ENCODE measurements at places on chromosomes 13 and 19.

DNA sequence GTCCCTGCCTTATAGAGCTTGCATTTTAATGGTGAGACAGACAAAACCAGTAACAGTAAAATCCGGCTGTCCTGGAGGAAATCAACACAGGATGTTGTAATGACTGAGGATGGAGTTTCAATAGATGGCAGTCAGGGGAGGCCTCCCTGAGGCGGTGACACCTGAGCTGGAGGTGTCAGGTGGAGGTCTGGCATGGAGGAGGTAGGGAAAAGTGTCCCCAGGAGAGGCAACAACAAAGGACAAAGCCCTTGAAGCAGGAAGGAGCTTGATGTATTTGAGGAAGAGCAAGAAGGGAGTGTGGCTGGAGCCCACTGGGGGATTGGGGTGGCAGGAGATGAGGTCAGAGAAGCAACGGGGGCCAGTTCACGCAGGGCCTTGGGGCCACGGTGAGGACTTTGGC, 7.8 kb downstream of the GRIN2D start:
- no peak for DNase-seq

- DNase-seq = no peak
Observed at GRCh38 chr13:84649853-84650252, 767.6 kb upstream of the SLITRK1 start.

DNA sequence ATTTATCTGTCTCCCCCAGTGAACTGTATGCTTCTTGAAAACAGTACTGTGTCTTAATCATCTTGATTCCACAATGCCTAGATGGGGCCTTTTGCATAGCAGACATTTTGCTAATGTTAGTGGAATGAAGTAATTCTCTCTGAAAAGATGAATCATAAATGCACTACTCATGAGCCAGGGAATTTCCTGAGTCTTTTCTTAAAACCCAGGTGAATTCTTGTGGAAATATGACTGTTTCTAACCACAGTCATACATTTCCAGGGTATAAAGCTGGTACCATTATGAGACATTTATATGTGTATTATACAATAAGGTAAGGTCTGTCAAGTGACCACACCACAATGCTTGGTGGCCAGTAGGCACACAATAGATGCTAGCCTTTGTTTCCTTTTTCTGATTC, 5.5 kb upstream of the KCTD4 start:
- no peak for DNase-seq

DNA sequence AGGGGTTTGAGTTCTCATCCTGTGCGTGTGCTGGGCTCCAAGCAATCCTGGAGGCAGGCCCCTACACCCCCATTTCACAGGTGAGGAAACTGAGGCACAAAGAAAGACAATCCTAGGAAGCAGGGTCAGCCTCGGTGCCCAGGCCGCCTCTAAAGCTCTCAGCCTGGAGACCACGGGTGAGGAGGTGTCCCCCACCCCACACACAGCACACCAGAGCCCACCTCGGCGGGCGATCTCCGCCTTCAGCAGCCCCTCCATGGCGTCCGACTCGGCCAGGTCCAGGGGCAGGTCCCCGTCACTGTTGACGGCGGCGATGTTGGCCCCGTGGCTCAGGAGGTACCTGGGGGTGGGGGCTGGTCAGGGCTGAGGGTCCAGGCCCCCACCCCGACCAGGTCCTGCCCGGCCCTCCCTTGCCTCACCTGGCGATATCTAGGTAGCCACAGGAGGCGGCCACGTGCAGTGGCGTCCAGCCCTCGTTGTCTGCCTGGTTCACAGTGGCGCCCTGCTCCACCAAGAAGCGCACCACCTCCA, 5.1 kb downstream of the PPP1R12C start:
- no peak for DNase-seq

DNA sequence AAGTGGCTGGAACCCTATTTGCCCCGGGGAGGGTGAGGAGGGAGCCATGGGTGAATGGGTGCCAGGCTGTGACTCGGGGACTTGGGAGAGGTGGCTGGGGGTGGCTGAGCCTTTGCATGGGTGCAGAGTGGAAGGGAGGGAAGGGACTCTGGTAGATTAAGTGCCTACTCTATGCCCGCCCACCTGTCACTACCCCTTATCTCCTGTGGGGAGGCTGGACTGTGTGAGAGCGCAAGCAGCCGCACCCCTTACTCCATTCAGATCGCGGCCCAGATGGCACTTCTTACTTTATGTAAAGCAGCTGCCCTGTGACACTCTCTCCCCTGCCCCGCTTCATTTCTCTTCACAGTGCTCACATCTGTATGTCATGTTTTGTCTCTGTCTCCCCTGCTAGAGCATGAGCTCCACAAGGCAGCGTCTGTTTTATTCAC, 2.9 kb downstream of the KASH5 start:
- no peak for DNase-seq

- no peak for DNase-seq
Observed at GRCh38 chr19:43330726-43331434, 22.6 kb upstream of the CD177 start.

- no peak for DNase-seq
Observed at GRCh38 chr19:2762783-2763496, 20.1 kb downstream of the SGTA start.

DNA sequence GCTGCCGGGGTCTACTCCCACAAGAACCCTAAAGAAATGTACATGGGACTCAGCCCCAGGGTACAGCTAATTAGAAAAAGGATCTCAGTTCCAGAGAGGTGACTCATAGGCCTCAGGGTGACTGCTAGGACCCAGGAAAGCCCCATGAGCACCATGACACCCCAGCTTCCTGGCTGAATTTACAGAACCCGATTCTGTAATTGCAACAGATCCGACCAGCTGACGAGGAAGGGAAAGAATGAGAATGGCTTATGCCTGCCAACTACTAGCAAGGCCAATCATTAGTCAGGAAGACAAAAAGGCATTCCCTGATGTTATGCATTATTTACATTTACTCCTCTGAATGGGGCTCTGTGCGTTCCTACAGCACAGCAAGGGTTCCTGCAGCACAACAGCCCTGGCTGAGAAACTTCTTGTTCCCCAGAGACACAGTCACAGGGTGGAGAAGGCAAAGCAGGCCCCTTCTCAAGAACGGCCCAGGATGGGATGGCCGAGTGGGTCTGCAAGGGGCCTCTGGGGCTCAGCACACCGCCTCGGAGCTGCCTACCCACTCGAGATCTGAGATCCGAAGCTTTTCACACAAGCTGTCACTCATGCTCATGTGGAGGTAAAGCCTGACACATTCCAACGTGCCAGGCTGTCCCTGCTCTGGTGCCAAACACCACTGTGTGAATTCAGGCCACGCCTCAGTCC, 27.2 kb downstream of the PBX4 start:
- no peak for DNase-seq
